Epithelial cell of esophagus (primary cell): ENCODE measurements at places on chromosomes 11 and 22.

DNA sequence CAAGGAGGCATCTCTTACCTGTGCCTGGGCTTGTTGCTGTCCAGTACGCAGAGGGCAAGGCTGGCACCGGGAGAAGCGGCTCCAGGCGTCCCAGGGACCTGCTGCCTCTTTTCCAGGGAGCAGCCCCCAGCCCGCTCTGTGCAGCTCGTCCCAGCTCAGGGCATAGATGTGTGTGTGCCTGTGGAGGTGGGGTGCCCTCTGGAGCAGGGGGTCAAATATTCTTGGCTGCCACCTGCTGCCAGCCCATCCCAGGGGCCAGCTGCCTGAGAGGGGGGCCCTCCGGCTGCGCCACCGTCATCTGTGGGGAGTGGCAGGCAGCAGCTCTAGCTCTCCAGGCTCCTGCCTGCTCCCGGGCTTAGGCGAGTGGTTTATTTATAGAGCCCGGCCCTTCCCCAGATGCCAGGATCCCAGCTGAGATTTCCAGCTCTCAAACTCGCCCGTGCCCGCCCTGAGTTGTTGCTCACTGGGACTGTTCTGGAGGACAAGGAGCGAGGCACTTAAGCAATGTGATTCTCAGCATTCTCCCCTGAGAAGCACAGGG lies 87.5 kb downstream of the RTL6 start:
- DNase-seq = peak; percentile 69

DNA sequence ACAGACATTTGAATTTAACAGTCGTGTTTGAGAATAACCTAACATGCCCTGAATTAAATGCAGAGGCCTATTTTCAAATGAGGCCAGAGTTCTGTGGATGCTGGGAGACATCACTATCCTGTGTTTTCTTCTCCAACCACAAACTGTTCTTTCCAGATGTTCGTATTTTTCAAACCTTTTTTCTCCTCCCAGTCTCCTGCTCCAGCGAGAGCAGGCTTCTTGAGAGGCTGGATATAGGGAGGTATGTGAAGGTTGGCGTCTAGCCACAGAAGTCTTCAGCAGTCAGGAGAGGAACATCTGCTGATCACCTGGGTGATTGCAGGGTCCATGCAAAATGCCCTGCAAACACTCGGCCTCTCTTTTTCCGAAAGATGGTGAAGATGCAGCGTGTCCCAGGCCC lies 126.3 kb downstream of the C11orf91 start:
- DNase-seq = no peak

DNA sequence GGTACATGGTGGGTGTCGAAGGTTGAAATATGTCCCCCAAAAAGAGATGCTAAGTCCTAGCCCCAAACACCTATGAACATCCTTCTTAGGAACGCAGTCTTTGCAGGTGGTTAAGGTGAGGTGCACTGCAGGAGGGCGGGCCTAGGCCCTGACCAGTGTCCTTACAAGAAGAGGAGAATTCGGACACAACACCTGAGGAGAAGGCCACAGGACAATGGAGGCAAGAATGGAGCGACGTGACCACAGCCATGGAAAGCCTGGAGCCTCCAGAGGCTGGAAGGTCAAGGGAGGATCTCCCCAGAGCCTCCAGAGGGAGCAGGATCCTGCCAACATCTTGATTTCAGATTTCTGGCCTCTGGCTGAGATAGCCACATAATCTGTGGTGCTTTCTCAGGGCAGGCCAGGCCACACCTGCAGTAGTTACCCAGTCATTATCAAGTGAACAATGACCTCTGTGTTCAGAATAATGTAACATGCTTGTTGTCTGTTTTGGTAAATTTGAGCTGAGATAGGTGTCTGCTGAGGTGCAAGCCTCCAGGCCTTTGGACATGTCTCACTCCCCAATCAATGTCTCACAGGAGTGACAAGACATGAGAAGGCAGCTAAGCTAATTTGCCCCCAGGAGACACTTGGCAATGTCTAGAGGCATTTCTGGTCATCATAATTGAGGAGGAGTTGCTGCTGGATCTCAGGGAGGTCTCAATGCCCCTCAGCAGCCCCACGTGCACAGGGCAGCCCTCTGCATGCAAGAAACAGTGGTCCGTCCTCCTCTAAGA lies 498.9 kb downstream of the BRD1 start:
- DNase-seq = no peak

DNA sequence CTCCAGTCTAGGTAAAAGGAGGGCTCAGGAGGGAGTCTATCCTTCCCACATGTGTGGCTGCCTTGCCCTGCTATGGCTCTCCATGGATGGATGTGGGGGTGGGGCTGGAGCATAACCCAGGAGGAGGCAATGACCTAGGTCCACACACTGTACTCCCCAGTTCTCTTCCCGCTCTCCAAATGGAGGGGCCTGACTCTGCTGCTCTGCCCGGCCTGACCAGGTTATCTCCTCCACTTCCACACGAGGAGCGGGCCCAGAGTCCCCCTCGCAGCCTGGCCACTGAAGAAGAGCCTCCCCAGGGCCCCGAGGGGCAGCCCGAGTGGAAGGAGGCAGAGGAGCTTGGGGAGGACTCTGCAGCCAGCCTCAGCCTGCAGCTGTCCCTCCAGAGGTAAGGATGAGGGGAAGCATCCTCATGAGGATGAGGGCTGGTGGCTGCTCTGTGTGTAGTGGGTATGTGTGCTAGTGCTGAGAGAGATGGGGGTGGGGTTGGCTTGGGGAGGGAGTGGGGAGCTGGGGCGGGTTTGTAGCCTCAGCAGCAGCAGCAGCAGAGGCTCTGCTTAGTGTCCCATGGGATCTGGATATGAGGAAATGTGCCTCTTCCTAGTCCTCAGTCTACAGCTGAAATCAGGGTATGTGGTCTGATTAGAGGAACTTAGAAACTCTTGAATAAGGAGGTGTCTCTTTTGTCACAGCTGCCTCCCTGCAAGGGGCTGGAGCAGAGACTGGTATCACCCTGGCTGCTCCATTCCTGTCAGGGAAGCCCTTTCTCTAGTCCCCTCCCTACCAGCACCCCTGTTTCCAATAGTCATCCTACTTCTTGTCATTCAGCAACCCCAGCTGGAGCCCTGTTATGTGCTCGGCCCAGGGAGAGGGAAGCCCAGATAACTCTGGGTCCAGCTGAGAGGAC lies 54.1 kb downstream of the CEP164 start:
- DNase-seq = no peak

- DNase-seq = no peak
Measured at GRCh38 chr22:17359501-17359900, 9.8 kb upstream of the CECR2 start.

DNA sequence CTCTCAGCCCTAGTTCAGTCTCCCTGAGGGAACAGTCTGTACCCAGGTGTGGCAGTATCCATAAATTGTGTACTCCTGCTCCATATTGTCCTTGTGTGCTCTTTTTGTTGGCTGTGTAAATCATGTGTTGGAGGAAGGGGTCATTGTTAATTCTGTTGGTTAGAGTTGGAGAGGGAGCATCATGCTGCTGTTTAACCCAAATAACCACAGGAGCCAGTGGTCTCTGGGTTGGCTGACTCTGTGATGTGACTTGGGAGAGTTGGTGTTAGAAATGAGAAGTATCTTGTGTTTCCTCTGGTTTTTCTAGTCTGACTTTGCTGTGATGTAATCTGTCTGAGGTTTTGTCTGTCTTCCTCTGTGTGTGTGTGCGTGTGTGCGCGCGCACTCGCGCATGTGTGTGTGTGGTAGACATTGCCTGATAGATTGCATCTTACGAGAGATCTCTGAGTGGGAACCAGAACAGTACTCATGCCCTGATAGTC lies 30.5 kb downstream of the CTNND1 start:
- peak; percentile 60 for DNase-seq

DNA sequence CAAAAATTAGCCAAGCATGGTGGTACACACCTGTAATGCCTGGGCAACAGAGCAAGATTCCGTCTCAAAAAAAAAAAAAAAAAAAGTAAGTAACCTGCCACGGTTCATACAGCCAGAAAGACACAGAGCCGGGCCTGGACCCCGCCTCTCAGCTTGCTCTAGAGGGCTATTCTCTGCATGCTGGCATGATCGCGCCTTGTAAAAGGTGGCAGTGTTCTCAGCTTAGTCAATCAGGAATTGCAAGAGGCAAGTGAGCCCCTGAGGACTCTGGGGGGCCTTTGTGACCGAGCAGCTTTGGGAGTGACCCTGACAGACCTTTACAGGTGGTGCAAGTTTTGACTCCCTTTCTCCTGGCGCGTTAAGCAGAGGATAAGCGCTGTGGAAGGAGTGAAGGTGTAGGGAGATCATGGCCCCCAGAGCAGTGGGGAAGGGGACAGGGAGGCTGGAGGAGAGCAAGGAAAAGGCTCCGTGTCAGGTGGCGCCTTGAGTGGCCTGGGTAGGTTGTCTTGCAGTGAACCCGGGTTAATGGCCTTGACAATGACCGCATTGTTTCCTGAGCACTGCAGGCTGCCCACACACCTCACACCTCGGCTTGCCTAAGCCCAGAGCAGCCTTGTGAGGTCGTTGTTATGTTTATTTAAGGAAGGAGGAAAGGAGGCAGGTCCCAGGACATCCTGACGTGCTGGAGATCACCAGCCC lies 48.9 kb downstream of the CDPF1 start:
- DNase-seq = no peak

DNA sequence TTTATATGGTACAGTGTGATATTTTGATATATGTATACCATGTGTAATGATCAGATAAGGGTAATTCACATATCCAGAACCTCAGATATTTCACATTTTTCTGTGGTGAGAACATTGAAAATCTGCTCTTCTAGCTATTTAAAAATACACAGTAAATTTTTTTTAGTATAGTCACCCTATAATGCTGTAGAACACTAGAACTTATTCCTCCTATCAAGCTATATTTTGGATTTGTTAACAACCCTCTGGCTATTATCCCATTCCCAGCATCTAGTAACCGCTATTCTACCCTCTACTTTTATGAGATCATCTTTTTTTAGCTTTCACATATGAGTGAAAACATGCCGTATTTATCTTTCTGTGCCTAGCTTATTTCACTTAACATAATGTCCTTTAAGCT lies 65.5 kb upstream of the SYT9 start:
- DNase-seq = no peak

GRCh38 chr22:50221410-50222300 lies 20.8 kb downstream of the SELENOO start:
- DNase-seq = no peak

DNA sequence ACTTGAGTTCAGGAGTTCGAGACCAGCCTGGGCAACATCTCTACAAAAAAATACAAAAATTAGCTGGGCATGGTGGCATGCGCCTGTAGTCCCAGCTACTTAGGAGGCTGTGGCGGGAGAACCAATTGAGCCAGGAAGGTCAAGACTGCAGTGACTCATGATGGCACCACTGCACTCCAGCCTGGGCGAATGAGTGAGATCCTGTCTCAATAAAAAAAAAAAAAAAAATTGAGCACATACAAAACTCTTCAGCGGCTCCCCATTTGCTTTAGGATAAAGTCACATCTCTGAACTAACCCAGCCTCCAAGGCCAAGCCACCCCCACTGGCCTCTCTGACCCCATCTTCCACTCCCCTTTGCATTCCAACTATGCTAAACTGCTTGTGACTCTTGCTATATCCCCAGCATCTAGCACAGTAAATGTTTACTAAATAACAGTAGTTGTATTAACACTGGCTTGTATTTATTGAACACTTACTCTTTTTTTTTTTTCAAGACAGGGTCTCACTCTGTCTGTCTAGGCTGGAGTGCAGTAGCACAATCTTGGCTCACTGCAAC lies 28.9 kb downstream of the CREB3L1 start:
- no peak for DNase-seq

DNA sequence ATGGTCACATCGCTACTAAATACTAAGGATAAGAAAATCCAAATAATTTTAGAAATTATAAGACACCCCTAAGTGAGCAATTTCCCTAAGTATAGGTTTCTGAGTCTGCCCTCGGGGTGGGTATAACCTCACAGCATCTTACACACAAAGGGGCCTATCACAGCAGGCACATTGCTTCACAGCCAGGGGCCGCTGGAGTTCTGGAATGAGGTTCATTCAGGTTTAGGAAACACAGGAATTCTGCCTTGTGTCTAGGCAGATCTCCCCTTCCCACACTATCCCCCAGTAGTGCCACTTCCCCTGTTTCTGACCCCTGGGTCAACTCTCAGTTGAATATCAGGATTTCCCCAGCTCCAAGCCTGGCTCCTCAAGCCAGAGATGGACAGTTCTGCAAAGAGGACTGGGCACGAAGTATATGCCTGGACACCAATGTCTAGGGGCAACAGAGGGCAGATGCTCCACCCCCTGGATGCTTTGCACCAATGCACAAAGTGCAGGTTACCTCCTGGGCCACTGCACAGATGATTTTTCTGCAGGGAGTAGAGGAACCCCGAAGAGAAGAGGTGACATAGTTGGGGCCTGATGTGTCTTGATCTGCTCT lies 11.4 kb downstream of the TUBA8 start:
- no peak for DNase-seq

GRCh38 chr11:35167426-35167954 lies 28.5 kb downstream of the CD44 start:
- no peak for DNase-seq

- DNase-seq = no peak
Measured at GRCh38 chr11:81655351-81655750, 1078.3 kb downstream of the FAM181B start.

- DNase-seq = no peak
Measured at GRCh38 chr11:31812383-31813381, 1.6 kb upstream of the PAX6 start.

DNA sequence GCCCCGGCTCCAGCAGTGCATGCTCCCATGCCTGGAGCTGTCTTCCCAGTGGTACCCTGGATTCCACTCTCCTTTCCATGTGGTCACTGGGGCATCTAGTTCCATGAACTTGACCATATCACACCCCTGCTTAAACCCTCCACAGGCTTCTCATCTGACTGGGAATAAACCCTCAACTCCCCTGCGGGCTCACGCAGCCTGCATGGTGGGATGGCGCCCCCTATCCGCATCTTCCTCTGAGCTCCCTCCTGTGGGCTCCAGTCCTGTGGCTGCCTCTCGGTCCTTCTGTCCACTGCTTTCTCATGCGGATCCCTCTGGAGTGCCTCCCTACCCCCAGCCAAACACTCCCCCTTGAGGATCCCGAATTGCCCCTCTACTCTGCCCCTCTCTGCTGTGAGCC lies 41.4 kb upstream of the TTLL12 start:
- peak; percentile 33 for DNase-seq

GRCh38 chr11:118928870-118929500 lies 3.3 kb upstream of the BCL9L start:
- DNase-seq = peak; percentile 65

GRCh38 chr11:27011560-27012233 lies 17.8 kb downstream of the FIBIN start:
- no peak for DNase-seq

- peak; percentile 9 for DNase-seq
Measured at GRCh38 chr22:40951795-40952605, 822 bp downstream of the RBX1 start.

DNA sequence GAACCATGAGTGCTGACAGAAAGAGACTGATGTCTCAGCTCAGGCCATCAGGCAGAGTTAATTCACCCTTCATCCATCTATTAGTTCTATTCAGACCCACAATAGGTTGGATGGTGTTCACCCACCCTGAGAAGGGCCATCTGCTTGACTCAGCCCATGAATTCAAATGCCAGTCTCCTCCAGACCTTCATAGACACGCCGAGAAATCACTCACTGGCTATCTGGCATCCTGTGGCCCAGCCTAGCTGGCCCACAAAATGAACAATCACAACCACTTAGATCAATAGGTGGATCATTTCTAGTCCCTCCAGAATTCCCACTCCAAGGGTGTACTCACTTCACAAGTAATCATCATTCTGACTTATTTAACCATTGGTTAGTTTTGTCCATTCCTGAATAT lies 58.2 kb downstream of the MYEOV start:
- DNase-seq = no peak
